ENCODE measurements at places on chromosomes 6 and 20.

DNA sequence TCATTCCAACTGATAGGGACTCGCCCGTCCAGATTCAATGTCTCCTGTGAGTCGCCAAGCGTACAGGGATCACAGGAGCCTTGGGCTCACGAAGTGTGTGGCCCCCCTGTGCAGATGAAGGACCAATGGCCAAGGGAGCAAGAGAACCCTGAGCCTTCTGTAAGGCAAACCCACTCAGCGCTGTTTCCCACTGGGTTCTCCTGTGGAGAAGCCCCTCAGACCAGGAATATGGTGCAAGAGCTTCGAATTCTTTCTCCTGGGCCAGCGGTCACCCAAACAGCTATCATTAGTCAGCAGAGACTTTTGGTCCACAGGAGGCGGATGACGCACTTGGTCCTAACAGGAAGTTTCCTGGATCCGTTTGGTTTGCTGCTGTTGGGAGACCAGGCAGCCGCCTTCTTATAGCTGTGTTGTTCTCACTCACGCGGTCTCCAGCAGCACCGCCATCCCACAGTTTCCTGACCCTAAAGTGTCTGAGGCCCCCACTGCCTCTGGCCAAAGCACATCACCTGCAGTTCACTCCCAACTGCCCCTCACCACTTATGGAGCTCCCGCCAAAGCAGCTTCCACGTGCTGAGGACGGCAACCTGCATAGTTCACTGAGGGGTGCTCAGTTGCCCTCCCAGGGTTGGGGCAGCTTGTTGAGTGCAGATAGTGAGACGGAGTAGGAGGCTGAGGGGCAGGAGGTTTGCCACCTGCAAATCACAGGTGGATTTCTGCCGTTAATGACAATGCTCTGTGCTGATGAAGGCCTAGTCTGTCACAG is 268.6 kb downstream of the ERMARD start:
- no peak for DNase-seq

- DNase-seq = no peak
Measured at GRCh38 chr6:125843593-125843992, 52.8 kb downstream of the NCOA7 start.

- DNase-seq = no peak
Measured at GRCh38 chr6:35804996-35805736, at the start of gene LHFPL5. TSS of gene LHFPL5 (plus strand) at chr6:35805352. CDS start at chr6:35805671, 319 bp downstream.

GRCh38 chr20:57610261-57610952 is 9.8 kb downstream of the ZBP1 start:
- no peak for DNase-seq

GRCh38 chr6:125480571-125480970 is 178.8 kb upstream of the HDDC2 start:
- no peak for DNase-seq

DNA sequence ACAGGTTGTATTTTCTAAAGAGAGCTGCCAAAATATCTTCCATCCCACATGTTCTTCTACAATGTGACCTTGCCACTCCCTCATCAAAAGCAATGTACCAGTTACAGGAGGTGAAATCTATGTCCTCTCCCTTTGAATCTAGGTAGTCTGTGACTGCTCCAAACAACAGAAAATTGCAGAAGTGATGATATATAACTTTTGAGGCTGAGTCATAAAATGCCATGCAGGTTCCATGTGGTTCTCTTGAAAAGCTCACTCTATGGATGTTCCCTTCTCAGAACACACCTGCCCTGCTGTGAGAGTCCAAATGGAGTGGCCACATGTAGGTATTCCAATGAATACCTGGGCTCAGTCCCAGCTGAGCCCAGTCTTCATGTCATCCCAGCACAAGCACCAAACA is 16.9 kb upstream of the PHIP start:
- DNase-seq = no peak

GRCh38 chr6:87945966-87946365 is 101.7 kb upstream of the SPACA1 start:
- DNase-seq = no peak
